ENCODE measurements at places on chromosomes 4 and X.

GRCh38 chr4:2290974-2291704 lies 29.2 kb upstream of the MXD4 start:
- no peak for DNase-seq

GRCh38 chr4:142776026-142776425 lies 70.1 kb downstream of the INPP4B start:
- no peak for DNase-seq

DNA sequence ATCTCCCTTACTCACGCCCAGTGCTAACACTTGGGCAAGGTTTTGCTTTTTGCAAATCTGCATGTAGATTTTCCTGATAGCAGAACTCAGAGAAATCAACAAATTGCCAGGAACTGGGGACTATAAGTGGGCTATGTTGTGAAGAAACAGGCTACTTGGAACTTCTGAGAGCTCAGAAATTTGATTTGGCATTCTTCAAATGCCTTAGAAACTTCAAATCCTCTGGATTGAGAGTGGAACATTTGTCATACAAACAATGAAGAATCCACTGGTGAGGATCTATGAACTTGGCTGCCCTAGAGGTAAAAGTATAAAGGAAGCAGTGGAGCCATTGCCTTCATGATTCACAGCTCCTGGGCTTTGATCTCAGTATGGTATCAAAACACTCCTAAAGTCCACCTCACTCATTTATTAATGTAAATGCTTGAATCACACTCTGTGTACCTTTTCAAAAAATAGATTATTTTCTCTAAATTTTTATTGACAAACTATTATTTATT lies 126.0 kb downstream of the GLRA3 start:
- DNase-seq = no peak

GRCh38 chrX:16807976-16808542 lies 21.8 kb downstream of the TXLNG start:
- no peak for DNase-seq

GRCh38 chr4:108709234-108709633 lies 53.6 kb downstream of the ETNPPL start:
- no peak for DNase-seq

DNA sequence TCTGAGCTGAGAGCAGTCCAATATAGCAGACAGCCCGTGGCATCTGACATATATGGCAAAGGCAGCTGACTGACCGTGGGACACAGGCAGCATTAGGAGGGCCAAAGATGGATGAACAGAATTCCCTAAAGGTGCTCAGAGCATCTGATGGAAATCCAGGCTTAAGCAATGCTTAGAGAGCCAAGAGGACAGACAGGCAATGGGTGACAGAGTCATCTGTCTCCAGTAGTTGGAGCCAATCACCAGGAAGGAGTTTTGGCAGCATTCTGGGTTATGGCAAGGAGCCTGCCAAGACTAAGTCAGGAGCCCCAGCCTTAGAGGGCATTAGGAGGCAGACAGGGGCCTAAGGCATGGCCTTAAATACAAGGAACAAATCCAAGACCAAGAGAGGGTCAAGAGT lies 153.3 kb upstream of the USP9X start:
- no peak for DNase-seq

GRCh38 chr4:67131224-67131623 lies 414.1 kb downstream of the CENPC start:
- DNase-seq = no peak

GRCh38 chr4:153502584-153502983 lies 36.4 kb downstream of the TMEM131L start:
- no peak for DNase-seq

DNA sequence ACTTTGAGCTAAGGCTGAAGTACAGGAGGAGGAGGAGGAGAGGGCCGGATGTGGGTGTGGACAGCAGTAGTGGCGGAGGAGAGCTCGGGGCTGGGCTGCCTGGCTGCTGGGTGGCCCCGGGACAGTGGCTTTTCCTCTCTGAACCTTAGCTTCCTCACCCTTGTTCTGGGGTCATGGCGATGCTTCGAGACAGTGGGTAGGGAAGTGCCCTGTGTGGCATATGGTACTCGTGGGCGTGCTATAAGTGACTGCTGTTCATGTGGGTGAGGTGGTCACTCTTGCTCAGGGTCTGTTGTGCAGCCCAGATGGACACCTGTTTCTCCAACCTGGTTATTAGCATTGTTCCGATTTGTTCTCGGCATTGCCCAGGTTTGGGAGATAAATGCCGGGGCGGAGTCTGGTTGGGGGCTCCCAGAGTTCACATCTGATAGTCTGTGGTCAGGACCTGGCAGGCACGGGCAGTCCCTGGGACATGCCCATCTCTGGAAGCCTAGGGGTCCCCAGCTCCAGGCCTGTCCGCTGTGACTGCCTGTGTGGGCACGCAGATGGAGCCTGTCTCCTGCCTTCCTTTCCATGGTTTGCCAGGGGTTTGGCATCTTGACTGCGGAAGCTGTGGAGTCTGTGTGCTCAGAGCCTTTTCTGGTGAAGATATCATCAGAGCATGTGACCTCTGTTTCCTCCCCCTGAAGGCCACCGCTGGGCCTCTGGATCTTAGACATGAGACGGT lies 4.9 kb upstream of the CPZ start:
- DNase-seq = no peak

- no peak for DNase-seq
Measured at GRCh38 chr4:54209617-54210016, 19.5 kb upstream of the PDGFRA start.

- DNase-seq = peak; percentile 3
Measured at GRCh38 chr4:85747882-85748491, 273.0 kb downstream of the ARHGAP24 start.

DNA sequence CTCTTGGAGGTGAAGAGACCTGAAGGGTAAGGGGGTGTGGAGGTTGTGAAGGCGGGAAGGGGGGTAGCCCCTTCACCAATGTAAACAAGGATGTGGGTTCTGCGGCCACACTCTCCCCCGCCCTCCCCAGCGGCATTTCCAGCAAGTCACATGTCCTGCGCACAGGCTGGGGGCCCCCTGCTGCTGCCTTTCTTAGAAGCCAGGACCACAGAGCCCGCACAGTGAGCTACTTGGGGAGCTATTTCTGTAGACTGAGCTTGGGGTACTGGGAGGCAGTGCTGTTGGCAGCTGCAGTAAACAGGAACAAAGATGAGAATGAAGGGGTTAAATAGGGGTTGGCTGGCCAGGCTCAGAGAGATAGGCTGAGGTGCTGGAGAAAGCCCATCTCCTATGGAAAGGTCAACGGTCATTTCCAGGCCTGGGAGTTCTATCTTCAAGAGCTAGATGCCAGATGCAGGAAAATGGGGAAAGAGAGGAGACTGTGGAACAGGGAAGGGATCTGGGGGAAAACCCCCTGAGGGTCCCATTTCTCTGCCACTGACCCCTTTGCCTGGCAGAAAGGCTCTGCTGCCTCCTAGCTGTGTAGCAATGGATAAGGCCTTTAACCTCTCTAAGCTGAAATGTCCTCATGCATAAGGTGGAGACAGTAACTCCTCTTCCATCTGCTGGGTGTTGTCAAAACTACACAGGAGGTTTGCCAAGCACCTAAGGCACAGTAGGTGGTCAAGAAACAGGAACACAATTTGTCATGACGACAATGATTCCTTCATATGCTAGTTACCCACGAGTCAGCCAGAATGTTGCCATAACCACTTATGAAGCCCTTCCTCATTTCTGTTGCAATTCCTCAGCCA lies 18.5 kb upstream of the PIM2 start:
- no peak for DNase-seq

DNA sequence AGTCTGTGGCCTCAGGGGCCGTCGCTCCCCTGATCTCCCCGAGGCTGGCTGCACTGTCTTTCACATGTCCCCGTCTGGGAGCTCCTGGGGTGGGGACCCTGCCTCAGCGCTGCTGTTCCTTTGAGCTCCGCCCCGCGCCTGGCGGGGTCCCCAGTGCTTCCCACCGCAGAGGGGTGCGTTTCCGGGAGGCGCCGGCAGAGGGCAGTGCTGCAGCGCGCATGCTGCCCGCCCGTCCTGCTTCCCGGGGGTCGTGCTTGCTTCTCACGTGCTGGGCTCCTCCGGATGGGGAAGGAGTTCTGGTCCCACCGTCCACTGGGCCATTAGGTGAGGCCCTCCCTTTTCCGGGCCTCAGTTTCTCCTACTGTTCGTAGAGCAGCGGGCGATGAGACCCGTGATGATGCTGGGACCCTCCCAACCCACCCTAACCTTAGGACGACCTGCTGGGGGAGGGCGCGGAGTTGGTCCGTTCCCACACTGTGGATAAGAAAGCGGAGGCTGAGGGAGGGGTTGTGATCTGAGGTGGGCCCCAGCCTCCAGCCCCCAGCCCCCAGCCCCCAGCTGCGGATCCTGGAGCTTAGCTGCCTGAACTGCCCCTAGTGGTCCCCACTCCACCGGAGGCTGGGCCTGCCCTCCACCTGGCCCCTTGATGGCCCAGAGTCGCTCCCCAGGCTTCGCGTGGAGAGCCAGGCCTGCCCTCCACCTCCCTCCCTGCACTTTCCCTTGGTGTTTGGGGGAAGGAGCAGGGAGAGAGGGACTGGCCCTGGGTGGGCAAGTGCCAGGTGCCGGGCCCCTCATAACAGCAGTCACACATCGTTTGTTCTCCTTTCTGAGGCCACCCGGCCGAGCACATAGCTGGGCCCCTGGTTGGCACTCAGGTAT lies 15.3 kb downstream of the CPZ start:
- no peak for DNase-seq

DNA sequence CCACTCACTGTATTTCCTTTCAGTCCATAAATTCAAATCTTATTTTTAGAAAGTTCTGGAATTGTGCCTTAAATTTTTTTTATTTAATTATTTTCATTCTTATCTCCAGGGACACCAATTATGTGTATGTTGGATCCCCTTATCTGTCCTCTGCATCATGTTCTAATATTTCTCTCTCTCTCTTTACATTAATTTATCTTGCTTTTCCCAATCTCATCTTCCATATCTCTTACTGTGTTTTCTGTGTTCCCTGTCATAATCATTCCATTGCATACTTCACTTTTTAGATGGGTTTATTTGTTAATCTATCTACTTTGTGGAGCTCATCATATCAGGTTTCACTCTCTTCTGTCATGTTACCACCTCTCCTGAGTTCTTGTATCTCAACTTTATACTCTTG lies 37.4 kb downstream of the PPP2R2C start:
- DNase-seq = no peak

- no peak for DNase-seq
Measured at GRCh38 chrX:56563231-56564161, at the start of gene UBQLN2. Gene UBQLN2 (plus strand): TSS chrX:56563627. CDS start chrX:56563874, 247 bp downstream.

DNA sequence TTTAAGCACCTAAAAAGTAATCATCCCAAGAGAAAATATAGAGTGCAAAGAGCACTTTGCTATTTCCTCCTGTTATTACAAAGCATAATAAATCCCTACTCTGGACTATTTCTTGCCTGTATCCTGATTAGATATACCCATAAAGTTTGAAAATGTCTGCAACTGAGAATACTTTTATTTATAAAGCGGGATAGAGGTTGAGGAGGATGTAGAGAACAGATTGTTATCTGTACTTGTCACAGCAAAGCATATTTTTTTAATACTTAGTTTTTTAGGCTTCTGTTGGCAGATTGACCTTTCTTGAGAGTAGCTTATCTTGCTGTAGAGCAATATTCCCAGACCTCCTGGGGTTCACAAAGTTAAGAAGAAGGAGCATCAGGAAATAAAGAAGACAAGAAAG lies 396.1 kb downstream of the KCNIP4 start:
- no peak for DNase-seq

DNA sequence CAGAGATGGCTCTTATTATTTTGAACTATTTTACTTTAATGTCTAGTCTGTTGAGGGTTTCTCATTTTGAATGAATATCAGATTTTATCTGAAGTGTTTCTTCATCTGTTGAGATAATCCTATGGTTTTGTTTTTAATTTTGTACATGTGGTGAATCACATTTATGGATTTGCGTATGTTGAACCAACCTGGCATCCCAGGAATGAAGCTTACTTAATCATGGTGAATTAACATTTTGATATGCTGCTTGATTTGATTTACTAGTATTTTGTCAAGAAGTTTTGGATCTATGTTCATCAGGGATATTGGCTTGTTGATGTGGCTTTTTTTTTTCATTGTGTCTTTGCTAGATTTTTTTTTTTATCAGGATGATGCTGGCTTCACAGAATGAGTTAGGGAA lies 2390.9 kb downstream of the PCDH7 start:
- no peak for DNase-seq

- no peak for DNase-seq
Measured at GRCh38 chrX:154815274-154815818, 10.1 kb upstream of the MPP1 start.

- no peak for DNase-seq
Measured at GRCh38 chr4:99828477-99828876, 11.8 kb downstream of the DAPP1 start.

DNA sequence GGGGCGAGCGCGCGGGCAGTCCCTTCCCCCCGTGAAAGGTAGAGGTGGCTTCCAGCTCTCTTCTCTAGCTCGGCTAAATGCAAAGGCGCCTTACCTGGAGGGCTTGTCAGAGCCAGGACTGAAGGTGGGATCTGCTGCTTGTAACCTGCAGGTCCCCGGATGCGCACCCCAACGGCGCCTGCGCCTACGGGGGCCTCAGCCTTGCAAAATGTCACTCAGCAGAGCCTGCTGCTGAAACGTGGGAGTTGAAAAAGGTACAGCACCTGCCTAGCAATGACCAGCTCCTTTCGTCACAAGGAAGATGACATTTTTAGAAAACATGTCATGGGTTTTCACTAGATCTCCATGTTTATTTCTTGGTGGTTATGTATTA lies 583 bp downstream of the ABHD18 start:
- no peak for DNase-seq

- DNase-seq = no peak
Measured at GRCh38 chr4:189187531-189188052, 753.1 kb upstream of the FRG1 start.

DNA sequence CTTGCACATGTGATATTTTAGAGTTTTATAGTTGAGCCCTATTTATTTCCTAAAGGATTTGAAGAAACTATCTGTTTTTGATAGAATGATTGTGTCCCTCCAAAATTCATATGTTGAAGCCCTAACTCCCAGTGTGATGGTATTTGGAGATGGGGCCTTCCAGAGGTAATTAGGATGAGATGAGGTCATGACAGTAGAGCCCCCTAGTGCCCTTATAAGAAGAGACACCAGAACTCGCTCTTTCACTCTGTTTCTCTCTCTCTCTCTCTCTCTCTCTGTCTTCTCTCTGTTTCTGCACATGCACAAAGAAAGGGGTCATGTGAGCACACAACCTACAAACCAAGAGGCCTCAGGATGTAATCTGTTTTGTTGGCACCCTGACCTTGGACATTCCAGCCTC lies 921.9 kb upstream of the DIAPH2 start:
- DNase-seq = peak; percentile 23

- no peak for DNase-seq
Measured at GRCh38 chr4:72243641-72244040, 211.8 kb downstream of the NPFFR2 start.

GRCh38 chrX:106300239-106300638 lies 132.1 kb downstream of the PWWP3B start:
- DNase-seq = no peak

- no peak for DNase-seq
Measured at GRCh38 chrX:1076871-1077651, 135.4 kb downstream of the CRLF2 start.

Measured in NCI-H524 treated with DMSO at 0.1 percent for 48 hours (cell line).